ENCODE measurements at places on chromosomes 6 and 20.
A peak's percentile ranks its signal among the peaks of the same experiment; 100 is the strongest.

DNA sequence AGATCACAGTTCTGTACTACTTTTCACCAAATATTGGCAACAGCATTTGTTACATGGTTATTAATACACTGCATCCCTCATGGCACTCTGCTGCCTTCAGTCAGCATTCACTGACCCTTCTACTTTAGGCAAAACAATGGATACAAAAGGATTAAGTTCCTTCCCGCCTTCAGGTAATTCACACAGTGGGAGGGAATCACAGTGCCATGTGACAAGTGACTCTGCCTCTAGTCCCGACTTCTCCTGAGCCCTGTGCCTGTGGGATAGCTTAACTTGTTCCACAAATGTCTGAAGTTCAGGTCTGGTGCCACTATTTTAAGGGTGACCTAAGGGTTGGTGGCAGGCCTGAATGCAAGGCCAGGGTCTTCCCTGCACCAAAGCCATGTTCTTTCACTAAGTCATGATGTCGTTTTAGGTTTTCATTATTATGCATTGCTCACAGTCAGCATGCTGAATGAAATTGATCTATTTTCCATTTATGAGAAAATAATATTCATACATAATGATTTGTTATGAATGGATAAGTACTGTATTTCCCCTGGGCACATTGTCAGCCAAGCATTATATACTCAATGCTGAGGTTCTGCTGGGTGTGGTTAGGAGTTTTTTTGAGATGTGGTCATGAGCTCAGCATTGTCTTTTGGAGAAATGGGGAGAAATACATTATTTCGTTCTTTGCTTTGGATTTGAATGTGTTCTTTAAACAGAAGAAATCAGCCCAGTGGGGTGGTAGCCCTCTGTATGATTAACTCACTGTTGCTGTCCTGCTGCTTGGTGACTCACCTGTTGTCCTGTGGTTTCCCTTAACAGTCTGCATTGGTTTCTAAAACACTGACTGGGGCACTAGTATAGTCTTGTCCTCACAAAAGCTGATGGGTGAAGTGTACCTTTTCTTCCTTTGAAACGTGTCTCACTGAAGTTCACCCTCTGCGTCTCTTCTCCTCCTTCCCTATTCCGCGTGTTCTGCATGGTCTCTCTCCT lies 66.4 kb downstream of the AFDN start:
- DNase-seq: no peak

DNA sequence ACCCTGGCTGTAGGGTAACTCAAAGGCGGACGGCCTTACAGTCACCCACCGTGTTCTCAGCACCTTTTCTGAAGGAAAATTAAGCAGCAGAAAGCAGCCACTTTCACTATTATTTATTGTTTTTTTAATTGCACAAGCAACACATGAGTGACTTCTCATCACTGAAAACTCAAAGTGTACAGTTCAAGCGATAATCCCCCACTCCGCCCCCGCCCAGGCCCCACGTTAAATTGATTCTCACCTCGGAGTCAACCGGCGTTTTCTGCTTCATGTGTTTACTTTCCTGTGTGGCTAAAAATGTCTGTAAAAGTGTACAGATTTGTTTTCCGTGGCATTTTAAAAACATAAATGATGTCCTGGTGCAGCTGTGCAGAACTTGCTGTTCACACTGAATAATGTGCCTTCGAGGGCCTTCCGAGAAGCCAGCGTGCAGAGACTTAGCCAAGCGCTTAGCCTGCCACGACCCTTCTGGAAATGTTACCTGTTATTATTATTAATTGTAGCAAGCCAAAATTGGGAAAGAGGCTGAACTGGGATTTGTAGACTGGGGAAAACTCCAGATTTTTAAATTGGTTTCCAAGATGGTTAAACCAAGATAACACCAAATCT lies 335.7 kb downstream of the CDH4 start:
- no peak for DNase-seq

DNA sequence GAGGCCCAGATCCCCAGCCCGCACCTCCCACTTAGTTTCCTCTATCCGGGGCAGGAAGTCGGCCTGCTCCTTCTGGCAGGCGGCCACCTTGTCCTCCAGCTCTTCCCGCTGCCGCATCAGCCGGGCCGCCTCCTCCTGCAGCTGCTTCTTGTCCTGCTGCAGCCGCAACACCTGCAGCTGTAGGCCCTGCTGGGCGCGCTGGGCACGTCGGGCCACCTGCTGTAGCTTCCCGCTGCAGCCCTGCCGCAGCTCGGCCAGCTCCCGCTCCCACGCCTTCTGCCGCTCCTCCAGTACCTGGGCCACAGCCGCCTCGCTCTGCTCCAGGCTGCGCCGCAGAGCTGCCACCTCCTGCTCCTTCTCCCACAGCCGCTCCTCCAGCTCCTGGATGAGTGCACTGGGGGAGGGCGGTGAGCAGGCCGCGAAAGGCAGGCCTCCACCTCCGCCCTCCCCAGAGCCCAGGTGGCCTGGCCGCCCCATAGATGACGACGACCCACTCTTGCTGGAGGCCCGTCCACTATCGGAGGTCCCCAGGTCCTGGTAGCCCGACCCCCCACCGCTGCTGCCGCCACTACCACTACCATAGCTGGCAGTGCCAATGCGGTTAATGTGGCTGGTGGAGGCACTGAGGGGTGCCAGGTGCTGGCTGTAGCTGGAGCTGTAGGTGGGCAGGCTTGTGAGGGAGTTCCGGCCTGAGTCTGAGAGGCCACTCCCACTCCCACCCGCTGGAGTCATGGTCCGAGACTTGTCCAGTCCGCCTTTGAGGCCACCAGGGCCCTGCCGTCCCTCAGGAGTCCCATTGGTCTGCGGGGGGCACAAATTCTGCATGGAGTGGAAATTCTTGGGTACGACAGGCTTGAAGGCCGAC lies 6.0 kb upstream of the FASTKD5 start:
- DNase-seq: no peak

DNA sequence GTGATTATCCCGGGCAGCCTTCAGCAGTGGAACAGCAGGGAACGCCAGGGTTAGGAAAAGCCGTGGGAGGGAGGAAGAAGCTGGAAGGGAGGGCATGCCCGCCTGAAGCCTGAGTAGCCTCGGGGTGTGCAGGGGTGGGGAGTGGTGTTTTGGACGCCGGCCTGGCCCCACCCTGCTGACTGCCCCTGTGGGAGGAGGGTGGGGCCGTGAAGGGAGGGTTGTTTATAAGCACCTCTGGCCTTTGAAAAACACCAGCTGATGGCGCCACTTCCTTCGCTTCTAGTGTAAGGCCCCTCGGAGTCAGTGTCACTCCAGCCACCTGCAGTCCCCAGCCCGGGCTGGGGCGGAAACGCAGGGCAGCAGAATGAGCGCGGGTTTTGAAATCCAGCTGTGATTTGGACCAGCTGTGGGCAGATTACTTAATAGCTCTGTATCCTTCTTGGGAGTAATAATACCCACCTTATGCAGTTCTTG lies 52.8 kb upstream of the BMP6 start:
- DNase-seq: no peak

DNA sequence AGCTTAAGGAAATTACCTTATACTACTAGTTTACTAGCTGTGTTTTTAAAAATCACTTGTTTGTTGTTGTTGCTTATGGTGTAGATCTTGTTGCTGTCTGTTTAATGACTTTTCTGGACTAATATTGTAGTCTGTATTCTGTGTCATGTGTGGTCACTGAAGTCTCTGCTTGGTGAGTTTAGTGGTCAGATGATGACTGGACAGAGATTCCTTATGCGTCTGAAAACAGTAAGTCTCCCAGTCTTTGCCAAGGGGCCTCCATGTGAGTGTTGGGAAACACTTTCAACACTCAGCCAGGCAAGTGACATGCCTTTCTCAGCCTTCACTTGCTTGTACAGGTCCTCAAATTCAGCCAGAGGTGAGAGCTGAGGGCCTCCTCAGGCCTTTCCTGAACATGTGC lies 256.9 kb upstream of the RNF24 start:
- no peak for DNase-seq

DNA sequence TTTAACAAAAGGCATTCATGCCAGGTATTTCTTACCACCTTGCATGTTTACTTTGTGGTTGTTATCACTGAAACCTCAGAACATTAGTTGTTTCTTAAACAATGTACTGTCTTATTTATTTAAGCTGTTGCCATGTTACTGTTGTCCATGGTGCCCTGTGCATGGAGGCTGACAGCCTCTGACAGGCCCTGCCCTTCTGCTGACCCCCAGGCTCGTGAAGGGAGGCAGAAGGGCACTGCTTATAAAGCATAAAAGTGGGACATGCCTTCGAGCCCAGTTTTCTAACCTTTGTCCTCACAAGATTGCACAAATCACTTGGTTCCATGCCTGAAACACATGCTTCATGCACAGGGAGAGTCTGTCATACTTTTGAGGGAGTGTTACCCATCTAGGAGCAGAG lies 46.7 kb upstream of the CLIC5 start:
- DNase-seq: no peak

DNA sequence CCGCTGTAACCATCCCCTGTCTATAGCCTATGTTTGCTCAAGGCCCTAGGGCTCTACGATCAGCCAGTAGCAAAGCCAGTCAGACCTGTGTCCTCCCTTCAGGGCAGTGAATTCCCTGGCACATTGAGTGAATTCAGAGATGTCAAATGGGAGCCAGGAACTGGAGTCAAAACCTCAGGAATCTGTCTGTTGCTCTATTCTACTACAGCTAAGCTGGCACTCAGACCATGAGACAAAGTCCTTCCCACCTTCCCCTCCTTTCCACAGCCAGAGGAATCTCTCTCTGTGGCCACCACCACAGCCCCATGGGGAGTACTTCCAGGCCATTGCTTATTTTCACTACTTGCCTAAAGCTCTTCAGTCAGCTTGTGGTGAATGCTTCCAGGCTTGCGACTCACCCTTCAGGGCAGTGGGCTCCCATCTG lies 82.0 kb downstream of the PKIB start:
- peak; percentile 43 for DNase-seq

- DNase-seq: no peak
These were observed 72.1 kb downstream of the AFDN start for GRCh38 chr6:167898673-167899311.

GRCh38 chr6:168016176-168016620 lies 18.7 kb downstream of the KIF25 start:
- no peak for DNase-seq

- DNase-seq: peak; percentile 21
These were observed 261.4 kb downstream of the ZFAND3 start for GRCh38 chr6:38080889-38081288.

DNA sequence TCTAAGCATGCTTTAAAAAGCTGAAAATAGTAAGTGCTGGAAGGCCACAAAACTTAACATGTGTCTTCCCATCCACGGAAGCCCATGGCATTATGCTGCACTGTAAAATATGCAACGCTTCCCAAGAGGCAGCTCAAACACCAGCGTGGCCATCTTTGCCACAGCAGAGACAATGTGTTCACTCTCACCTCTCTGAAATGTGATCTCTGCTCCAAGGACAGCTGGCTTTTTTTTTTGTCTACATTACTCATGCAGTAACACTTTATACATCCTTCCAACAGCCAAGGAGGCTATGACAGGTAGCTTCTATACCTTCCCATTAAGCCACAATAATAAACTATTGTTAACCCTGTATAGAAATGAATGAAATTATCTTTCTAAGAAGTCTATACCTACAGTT lies 49.2 kb downstream of the BLOC1S5 start:
- DNase-seq: no peak

GRCh38 chr6:165799391-165800153 lies 136.5 kb upstream of the PDE10A start:
- DNase-seq: peak; percentile 7

GRCh38 chr20:49808753-49809152 lies 3.9 kb upstream of the SLC9A8 start:
- no peak for DNase-seq

DNA sequence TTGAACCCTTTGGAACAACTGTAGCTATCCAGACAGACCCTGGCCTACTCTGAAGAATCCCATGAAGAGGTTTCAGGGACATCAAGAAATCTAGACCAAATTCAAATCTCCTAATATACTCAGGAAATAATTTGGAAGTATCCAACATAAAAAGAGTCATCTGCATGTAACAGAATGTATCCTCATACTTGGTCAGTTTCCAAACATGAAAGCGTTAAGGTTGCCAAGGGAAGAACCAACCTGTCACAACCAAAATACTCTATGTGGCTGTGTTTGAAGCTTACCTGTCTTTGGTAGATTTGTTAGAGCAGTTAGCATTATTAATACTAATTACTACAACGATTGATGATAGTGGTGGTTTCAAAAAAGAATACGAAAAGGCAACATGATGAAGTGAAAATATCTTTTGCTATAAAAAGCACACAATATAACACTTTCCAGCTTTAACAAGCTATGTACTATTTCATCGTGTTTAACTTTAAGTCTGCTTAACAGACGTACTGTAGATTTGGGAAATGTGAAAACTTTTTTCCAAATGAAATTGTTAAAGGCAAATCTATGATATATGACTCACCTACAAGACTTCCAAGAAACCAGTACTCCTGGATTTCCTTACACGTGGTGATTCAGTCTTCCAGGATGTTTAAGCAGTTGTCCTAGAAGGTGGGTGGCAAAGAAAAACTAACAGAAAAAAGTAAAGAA lies 46.6 kb upstream of the ENPP1 start:
- peak; percentile 47 for DNase-seq

DNA sequence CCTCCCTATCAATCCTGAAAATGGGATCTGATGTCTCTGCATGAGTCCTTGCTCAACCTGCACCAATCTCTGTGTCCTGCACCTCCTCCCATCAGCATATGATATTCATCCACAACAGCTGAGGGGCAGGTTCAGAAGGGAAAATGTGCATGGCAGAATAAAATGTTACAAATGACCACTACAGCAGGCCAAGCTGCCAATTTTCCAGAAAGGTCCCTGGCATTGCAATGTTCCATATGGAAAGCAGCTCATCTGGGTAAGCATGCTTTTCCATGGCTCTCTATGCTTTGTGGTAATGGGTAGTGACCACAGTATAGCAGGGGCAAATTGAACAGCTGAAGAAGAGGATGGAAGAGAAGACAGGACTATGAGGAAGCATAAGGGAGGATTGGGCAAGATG lies 841.2 kb upstream of the FLRT3 start:
- DNase-seq: no peak

DNA sequence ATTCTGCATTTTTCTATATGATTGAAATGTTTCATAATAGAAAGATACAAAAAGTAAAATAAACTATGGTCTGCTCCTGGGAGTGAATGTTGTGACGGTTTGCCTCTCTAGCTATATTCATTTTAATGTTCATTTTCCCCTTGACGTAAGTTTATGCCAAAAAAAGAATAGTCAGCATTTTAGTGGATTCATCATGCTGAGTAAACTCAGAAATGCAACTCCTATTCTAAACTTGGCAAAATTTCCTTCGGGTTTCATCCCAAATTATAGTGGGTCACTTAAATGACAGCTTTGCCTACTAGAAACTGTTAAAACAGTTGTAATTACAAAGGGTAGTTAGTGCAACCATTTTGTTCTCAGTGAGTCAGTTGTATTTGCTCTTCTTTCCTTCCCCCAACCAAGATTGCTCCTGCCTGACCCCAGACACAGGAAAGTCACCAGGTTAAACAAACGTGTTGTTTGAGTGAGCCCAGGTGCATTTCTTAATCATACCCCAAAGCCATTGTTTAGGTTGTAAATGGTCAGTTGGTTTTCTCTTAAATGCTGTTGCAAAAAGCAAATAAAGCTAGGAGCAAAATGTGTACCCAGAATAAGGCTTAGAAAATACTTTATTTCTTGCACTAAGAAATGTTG lies 482.3 kb upstream of the SOX4 start:
- DNase-seq: no peak
